ENCODE measurements at places on chromosomes 3 and 15.
A peak's percentile ranks its signal among the peaks of the same experiment; 100 is the strongest.

DNA sequence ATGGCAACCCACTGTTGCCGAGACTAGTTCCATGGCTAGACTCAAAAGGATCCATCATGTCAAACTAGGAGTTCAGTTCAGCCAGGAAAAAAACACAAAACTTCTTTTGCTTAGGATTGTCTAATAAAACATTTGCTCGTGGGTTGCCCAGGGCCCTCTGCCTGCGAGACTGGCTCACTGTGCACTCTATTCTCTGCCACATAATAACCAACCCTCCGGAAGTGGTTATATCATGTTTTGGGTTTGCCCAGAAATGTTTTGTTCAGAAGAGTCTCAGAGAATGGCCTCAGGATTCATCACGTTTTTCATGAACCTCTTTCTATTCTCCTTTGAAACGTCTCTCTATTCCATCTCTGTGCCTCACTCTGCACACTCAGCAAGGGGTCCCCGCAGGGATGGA, 216.1 kb downstream of the SV2B start:
- no peak for DNase-seq

DNA sequence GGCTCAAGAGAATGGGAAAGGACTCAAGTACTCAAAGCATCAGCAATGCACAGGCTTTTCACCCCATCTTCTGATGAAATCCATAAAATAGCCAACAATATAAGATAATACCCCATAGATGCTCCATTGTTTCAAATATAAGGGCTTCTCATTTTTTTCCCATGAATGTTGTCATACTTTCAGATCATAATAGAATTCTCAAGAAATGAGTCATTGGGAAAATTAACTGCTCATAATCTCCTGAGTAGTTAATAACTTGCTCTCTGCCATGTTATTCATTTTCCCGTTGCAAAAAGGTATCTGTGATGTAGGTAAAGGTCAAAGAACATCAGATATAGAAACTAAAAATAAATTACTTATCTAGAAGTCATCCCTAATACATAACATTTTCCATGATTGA, 121.9 kb downstream of the NSUN3 start:
- DNase-seq = no peak

- no peak for DNase-seq
Observed at GRCh38 chr3:174854987-174855386, 4.1 kb upstream of the NAALADL2 start.

- DNase-seq = no peak
Observed at GRCh38 chr15:47358876-47359275, 358.4 kb upstream of the SEMA6D start.

DNA sequence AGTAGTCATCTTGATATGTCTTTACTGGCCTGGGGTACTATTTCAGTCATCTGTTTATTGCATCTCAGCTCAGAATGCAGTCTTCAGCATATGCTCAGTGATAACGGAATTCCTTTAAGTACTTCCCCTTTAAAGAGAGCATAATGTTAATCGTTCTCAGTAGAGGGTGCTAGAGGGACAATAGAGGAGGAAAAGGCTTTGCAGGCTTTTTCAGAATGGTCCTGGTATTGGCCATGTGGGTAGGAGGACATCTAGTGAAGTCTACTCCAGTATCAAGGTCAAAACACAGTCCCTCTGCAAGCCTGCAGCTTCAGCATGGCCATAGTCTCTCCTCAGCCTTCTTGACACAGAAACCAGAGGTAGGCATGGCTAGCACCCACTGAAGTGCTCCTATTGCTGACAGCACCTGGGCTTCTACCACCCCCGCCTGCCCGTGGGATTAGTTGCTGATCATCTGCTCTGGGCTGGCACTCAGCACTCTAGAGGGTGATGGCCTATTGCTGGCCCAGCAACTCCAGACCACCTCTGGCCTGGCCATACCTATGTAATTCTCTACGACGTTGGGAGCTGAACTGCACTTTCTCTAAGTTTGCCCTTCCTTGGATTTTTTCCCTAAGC, 65.4 kb downstream of the KCNH8 start:
- DNase-seq = peak; percentile 1

GRCh38 chr3:154143873-154144272, 22.7 kb downstream of the ARHGEF26 start:
- no peak for DNase-seq

DNA sequence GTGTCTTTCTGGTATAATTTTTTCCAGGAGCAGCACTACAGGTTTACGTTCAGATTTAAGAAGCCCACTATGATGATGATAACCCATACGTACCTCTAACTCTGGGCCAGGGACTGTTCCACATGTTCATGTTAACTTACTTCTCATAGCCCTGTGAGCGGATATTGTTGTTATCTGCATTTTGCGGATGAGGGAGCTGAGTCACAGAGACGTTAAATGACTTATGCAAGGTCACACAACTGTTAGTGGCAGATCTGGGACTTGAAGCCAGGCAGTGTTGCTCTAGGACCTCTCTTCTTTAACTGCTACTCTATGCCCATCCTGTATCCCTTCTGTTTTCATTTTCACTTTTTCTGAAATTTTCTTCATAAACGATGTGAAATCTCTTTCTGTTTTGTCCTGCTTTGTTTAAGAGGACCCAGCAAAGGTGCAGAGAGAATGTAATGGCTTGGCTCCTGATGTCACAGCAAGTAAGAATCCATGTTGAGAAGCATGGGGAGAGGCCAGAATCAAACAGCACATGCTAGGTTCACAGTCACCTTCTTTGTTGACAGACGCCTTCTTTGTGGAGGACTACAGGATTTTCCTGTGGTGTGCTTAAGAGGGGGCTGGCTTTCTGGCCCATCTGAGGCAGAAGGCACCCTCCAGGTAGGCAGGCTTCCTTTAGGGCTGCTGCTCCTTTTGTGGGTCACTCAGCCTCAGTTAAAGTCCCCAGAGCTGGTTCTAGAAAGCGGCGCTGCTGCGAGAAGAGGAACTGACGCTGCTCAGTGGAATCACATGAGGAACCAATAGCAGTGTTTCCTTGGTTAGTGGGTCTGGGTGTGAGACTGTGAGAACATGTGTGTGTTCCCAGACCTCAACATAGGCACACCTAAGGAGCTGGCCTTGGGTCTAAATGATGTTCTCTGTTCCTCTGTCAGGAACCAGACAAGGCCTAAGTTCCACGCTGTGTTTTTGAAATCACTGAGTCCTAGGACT, 121.6 kb downstream of the TMEM108 start:
- DNase-seq = no peak

DNA sequence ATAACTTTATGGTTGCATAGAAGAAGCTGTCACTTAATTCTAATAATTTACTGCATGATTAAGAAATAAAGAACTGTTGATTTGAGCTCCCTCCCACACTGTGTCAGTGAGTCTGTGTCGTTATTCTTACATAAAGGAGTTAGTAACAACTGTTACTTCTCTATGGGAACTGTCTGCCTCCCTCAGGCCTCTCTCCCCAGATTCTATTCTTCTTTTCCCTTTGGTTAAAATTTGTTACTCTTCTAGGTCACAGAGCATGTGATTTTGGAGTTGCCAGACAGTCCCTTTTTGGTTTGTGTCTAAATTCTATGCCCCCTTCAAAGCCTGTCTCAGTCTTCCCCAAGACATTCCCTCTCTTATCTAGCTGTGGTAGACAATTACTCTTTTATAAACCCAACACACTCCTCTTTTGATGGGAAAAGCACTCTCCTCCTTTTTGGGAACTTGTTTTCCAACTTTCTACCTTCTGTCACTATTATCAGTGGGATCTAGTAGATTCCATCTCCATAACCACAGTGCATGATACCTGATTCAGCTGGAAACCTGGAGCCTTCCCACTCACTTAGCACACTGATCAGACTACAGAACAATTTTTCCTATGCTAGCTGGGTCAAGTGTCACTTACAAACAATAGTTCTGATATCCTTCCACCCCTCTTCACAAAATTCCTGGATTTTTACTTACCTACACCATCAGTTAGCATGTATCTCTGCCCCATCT, 422.1 kb upstream of the TGFBR2 start:
- DNase-seq = no peak

GRCh38 chr15:36117296-36117787, 462.1 kb upstream of the CDIN1 start:
- no peak for DNase-seq

DNA sequence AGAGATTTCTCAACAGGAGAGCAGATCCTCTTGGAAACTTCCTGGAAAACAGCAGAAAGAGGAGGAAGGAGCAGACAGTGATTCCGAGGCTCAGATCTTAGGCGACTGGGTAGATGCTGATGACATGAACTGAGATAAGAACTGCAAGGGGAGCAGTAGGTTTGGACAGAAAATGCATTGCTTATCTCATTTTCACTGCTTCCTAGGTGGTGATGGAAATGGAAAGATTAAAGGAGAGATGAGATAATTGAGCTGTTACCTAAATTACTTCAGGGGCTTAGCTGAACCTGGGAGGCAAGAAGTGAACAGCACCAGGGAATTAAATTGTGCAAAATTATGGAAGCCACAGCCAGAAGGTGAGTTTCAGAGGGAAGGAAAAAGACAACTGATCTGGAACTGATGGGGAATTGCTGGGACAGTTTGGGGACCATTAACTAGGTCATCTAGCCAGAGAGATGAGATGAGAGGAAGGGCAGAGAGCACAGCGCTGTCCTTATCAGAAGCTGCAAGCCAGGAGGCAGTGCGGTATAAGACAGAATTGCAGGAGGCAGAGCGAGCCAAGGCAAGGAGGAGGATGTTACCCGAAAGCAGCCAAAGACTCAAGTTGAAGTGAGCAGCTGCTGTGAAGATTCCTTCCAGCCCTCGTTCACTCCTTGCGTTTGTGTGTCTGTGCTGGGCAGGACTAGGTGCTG, 140.4 kb downstream of the SRGAP3 start:
- no peak for DNase-seq

DNA sequence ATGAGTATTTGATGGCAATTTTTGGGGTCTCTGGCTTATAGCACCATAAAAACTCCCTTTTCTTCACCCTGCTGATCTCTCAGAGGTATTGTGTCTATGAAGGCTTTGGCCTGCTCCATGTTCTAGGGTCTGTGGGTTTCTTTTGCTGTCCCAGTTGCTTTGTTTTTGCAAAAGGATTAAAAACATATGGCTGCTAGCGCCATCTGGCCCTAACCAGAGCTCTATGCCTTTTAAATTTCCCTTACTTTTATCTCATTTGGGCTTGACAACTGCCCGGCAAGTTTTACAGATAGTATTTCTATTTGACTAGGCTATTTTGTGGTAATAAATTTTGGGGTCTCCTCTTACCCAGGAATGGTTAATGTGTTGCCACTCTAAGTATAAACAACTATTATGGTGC, 6.4 kb upstream of the GHRL start:
- no peak for DNase-seq

DNA sequence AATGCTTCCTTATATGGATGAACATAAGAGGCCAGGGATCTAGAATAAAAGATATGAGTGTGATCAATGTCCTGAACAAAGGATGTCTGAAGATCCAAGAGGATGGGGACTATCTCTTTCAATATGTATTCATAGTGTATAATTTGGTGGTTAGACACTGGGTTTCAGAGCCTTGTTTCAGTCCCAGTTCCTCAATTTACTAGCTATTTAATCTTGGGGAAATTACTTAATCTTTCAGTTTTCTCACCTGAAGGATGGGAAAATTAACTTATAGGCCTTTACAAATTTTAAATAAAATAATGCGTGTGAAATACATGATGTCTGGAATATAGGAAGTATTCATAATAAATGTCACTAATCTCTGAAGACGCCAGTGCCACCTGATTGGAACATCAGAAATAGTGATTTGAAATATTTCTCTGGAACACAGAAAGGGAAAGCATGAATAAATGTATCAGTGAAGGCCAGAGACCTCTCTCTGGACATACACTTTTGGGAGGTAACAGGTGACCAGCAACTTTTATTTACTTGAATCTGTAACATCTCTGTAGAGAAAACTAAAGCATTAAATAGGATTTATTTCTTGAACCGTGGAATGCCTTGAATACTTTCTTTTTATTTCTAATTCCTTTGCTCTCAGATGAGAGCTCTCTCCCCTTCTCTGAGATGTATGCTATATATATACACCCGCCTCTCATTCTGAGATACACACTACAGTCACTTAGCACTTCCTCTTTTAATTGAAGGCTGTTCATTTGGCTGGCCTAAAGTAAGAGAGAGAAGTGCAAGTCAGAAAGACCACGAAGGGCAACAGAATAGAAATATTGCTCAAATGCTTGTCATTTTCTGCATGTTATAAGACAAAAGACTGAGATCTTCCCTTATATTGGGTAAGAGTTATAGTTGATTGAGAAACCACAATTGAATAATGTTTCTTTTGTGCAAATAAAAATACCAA, 407.1 kb downstream of the LSAMP start:
- no peak for DNase-seq

DNA sequence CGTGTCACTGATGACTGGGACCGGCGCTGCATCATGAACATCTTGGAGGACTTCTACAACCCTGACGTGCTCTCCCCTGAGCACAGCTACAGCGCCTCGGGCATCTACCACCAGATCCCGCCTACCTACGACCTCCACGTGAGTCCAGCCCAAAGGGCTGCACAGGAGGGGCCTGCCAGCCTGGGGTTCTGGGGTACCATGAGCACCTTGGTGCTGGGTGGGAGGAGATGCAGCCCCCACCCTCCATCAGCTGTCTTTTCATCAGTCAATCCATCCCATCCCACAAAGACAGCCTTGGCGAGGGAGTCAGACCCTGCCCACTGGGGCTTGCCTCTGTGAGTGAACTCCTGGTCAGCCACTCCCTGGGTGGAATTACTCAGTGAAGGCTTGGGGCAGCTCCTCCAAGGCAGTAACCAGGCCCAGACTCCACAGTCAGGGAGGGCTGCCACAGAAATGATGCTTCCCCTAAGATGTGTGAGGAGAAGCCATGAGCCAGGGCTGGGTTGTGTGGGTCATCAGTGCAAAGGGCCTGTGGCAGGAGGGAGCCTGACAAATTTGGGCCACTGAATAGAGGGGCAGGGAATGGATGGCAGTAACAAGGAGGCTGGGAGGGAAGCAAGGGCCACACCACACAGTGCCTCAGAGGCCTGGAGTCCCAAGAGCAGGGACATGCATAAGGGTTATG, 47.9 kb downstream of the SEMA3G start:
- DNase-seq = no peak

DNA sequence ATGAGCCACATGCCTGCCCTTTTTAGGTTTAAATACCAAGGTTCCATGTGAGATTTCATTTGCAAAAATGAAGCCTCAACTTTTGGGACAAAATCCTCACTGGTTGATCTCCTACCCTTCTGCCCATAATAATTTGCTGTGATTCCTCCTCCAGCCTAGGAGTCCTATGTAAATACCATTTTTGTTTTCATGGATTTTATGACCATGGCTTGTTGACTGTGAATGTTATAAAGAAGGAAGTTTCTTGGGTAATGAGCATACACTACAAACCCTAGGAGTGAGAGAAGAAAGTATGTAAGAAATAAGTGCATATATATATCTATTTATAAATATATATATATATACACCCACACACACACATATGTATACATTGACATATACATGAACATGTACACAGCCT, 13.1 kb downstream of the RLBP1 start:
- no peak for DNase-seq

DNA sequence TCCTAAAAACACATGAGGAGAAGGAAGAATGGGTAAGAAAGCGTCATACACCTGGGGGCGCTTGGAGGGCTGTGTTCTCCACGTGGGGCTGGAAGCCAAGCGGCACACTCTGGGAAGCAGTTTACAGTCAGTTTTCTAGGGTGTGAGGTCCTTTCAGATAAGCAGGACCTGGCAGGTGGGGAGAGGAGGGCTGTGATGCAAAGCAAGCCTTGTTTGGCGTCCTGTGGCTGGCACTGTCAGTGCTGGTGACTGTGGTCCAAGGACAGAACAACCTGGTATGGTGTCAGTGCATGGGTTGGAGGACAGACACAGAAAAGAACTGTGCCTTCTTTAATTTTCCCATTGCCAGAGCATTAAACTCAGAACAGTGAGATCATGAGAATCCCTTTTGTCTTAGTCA, 260.7 kb upstream of the NR2E3 start:
- DNase-seq = no peak
